ENCODE measurements at places on chromosomes 6 and 20.

GRCh38 chr6:132270726-132271402 lies 130.4 kb downstream of the MOXD1 start:
- DNase-seq, result no peak

DNA sequence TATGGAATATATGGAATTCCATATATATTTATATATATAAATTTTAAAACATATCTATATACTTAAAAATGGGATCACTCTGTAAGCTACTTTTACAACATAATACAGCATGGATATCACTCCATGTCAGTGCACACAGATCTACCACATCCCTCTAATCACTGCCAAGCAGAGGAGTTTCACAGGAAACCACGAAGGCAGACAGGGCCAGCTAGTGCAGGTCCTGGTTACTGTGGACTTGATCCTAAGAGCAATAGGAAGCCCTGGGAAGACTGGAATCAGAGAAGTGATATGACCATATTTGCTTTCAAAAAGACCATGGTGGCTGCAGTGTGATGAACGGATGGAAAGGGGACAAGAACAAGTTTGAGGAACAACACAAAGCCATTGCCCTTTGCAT lies 40.0 kb upstream of the NRN1 start:
- DNase-seq, result no peak

DNA sequence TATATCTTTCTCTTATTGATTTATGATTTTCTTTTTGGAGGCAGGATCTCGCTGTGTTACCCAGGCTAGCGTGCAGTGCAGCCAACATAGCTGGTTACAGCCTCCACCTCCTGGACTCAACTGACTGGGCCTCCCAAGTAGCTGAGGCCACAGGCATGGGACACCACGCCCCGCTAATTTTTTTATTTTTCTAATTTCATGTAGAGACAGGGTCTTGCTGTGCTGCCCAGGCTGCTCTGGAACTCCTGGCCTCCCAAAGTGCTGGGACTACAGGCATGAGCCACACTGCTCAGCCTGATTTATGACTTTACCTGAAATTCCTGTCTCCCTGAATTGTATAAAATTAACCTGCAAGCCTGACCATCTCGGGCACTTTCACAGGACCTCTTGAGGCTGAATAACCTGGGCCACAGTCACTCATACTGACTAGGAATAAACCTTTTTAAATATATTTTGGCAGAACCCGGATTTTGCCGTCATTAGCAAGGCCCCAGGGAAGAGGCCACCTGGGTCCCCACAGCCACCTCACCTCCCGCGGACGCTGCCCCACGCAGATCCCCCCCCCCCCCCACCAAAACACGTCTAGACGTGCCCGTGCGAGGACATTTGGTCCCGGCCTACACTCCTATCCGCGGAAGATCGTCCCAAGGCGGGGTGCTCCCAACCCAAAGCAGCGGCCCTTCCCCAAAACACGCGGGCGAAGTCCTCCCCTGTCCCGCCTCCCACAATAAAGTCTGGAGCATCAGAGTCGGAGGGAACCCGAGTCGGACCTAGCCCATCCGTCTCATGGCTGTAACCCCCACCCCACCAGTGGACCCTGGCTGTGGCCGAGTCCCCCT lies 902 bp downstream of the ZNF337 start:
- no peak for DNase-seq

DNA sequence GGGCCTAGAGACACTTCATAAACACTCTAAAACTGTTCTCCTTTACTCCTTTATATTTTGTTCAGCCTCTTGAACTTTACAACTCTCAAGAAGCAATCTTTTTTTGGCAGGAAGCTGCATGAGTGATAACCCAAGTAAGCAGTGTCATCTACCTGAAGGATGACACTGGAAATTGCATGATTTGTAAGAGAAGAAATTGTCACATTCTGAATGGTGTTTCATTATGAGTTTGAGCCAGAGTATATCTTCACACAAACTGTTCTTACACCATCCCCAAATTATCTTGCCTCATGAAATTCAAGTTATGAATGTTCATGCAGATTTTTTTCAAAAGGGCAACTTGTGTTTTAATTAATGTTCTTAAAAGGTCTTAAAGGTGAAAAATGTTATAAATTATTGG lies 799.3 kb downstream of the TBC1D32 start:
- DNase-seq, result no peak

- DNase-seq, result no peak
Measured at GRCh38 chr6:84772428-84773132, 8.2 kb upstream of the TBX18 start.

DNA sequence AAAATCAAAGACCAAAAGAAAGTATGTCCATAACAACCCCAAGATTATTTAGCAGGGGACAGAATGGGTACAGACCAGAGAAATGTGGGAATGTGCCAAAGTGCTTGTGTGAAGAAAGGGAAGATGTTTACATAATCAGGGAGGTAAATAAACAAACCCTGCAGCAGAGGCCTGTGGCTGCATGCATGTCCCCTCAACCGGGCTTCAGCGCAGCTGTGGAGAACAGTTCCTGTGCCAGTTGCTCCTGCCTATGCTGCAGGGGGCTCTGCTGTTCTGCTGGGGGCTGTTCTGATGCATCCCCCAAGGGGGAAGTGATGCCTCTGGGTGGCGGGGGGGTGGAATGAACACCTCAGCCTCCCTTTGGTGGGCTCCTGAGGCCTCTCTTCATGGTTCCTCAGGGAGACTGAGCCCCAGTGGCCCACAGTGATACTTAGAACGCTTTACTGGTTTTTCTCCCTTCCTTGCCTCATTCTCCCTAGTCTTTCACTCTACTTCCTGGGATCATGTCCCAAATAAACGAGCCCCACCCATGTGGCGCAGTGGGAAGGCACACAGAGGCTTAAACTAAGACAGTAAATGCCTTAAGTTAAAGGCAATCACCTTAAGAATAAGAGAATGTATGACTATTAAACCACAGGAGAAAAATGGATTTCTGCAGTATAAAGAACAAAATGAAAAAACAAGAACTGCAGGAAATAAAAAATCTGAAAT lies 23.0 kb downstream of the RAB23 start:
- DNase-seq, result no peak

GRCh38 chr6:12457094-12457493 lies 166.9 kb downstream of the EDN1 start:
- DNase-seq, result no peak
